ENCODE measurements at places on chromosomes 1 and 21.

DNA sequence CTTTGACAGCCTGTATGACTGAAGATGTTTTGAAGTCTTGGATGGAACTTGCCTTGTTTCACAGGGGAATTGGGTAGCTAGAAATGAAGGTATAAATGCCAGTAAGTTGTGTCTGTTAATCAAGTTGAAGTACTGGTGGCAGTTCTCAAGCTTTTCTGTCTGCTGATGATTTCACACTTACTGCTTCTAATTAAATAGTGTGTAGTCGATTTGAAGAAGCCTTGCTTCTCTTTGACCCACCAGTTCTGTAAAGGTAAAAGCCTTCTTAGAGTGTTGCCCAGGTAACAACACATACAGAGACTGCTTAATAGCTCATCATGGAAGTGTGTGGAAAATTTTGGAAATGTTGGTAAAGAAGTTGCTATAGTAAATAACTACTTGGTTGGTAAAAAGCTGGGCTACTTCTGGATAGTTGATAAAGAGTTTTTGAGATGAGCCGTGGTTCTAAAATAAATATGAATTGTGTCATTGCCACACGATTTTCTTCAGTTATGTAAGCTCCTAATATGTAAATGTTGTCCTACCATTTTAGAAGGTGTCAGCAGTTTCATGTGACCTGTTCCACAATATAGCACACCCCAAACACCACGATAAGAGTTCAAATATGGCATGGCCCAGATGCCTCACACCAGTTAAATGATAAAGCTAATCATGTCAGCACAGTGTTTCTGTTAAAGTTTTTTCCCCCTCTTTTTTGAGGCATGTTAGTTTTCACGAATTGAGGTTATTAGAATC lies 7.4 kb downstream of the RABGAP1L start:
- DNase-seq = no peak

GRCh38 chr21:41660748-41661147 lies 106.1 kb downstream of the RIPK4 start:
- DNase-seq = no peak

DNA sequence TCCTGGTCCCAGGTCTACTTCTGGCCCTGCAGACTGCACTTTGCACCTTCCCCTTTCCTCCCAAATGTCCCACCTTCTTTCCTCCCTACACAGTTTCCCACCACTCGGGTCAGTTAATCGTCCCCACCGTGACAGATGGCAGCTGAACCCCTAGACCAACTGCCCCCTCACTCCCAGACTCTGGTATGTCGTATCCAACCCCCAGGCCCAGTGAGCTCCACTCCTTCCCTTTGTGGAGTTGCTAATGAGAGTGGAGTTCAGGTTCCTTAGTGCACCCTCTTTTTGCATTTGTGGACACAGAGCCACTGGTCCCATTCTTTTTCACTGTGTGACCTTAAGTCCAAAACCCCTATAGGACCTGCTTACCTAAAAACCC lies 1.8 kb downstream of the MAN1C1 start:
- DNase-seq = no peak

- DNase-seq = no peak
These were observed 12.2 kb downstream of the NTNG1 start for GRCh38 chr1:107153014-107153413.

- no peak for DNase-seq
These were observed 41.1 kb downstream of the NGF start for GRCh38 chr1:115296981-115297380.

- DNase-seq = no peak
These were observed at the start of gene CTSS for GRCh38 chr1:150765296-150765976. Gene CTSS (minus strand): TSS chr1:150765778. CDS start chr1:150764763, 1,015 bp downstream.

GRCh38 chr1:212442408-212442807 lies 9.7 kb downstream of the NENF start:
- DNase-seq = no peak

DNA sequence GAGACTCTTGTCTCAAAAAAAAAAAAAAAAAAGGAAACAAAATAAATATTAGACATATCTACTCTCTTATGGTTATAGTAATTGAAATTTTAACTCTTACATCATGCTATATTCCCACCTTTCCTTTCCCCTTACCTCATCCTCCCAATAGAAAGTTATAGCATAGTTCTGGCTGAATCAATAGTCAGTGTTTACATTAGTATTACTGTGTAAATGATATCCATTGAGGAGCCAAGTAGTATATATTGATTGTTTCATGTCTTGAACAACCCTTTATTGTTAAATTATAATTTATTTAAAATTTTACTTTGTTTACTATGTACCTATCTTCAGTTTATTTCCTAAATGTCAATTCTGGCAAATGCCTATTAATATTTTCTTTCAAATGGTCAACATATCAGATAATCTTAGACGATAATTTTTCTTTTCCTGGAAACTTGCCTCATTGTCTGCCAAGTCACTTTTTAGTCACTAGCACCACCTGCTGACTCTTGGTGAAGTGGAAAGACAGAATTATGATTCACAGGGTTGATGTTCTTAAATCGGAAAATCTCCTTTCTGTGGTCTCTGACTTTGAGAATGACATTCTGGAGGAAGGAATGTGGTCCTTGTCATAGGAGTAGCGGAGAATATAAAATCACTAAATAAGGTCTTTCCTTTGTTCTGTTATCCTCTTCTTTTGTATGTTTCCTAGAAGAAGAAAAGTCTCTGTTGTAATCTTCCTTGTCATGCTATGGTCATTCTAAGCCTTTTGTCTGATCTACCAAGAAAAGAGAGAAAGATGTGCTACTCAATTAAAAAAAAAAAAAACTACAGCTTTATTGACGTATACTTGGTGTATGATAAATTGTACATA lies 8.6 kb downstream of the HJV start:
- DNase-seq = peak; percentile 20

DNA sequence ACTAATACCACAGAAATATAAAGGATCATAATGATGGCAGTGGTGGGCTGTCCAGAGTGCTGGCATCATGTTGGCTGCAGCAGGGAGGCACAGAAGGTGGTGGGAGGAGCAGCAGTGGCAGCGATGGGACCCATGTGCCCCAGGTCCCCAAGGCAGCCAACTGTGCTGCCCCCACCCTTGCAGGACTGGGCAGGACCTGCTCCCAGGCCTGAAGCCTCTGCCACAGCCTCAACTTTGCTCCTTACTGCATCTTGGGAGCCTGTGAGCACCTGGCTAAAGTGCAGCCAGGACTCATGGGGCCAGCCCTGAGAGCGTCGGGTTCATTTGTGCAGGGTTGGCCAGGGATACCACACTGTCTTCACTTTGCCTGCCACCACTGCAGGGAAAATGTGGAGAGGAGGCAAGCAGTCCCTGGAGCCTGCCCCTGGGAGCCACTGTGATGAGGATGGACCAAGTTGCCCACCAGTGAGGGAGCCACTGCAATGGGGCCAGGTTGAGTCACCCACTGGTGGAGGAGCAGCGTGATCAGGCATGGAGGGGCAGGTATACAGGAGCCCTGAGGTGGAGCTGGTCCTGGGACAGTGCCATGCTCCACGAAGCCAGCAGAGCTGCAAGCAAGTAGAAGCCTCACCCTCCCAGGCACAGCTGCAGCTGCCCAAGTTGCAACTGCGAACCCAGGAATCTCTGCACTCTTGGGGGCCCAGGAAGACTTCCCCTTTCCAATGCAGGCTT lies 25.3 kb upstream of the DENND1B start:
- no peak for DNase-seq

DNA sequence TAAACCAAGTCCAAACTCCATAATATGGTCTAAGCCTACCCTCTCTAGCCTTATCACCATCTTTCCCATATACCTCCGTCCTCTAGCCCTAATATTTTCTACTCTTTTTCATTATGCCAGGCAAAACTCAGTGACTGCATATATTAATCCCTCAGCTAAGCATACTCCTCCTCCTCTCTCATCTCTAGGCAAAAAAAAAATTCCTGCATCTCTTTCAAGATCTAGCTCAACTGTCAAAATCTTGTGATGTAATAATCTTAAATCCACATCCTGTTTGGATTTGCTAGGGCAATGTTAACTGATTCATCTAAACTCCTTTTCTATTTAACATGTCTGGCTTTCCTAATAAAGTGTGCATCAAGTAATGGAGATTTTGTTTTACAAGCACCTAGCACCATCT lies 20.4 kb downstream of the PRPF38A start:
- no peak for DNase-seq

GRCh38 chr21:27001526-27001925 lies 34.6 kb upstream of the ADAMTS5 start:
- no peak for DNase-seq

DNA sequence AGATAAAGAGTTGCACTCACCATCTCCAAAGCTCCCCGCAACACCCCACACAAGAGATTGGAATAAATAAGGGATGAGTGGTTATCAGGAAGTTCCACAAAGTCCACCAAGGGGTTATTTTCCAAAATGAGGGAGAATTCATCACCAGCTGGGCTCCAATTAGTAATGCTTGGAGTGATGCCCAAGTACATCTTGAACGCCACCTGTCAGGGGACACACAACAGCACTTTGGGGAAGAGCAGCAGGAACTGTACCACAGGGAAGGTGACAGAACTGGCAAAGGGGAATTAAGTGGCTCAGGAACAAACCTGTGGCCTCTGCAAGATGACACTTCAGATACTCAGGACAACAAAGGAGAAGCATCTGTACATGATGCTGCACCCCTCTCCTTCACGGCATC lies 11.5 kb downstream of the TRAPPC3 start:
- DNase-seq = no peak

- no peak for DNase-seq
These were observed 36.0 kb downstream of the PABPC4 start for GRCh38 chr1:39540504-39541031.

DNA sequence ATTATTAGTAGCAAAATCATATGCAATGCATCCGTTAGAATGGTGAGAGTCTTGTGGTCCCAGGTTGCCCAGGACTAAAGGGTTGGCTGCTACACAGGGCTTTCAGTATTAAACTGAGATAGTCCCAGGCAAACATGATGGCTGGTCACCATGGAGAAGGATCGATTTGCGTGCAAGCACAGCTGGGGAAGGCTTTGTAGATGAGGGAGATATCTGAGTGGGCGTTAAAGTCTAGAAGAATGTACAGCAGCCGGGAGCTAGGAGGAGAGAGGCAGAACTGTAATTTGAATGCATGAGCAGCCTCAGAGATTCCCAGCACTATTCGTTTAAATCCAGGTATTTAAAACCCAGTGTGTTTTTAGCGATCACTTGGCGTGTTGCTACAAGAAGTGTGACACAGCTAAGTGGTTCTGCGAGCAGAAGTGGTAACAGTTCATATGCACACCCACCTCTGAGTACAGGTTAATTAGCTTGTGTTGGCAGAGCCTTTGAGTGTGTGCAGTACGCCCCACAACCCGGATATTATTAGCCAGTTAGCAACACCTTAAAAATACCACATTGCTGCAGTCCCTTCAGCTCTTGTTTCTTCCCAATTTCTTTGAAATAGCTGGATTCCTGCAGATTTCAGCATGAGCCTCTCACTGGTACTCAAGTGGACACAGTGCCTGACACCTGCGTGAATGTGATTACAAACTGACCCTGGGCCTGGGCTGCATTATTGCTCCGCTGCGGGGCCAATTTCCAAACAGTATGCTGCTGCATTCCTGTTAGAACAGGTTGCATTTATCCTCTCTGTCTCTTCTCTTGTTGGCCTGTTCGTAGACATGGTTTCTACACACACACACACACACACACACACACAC lies 67.2 kb upstream of the SCAF4 start:
- no peak for DNase-seq

DNA sequence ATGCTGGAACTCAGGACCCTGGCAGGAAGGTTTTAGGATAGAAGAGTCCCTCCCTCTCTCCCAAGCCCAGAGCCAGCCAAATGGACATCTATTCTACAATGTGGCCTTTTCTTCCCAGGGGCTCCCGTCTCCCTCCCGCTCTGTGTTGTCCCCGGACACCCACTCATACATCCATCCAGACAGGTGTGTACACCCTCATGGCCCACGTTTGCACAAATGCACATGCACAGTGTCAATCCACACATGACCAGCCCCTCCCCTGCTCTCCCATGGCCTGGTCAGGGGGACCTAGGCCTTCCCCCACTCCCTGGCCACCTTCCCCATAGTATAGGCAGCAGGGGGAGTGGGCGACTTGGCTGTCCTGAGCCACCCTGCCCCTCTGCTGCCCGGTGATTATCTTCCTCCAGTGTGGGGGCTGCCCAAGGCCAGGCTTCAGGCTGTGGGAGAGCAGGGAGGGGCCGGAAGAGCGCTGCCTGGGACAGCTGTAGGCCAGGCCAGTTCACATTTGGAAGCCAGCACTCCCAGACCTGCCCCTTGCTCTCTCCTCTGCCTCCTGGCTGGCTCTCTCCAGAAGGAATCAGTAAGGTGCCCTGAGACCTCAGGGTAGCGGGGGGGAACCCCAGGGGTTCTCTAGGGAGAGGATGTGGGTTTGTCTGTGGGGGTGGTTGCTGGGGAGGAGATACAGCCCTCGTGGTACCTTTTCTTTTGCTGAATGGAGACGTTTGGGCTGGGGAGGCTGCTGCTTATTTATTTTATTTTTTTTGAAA lies 4.1 kb upstream of the PTPN7 start:
- no peak for DNase-seq

GRCh38 chr1:160560045-160560705 lies 19.1 kb downstream of the CD84 start:
- no peak for DNase-seq

GRCh38 chr1:82995951-82996350 lies 1003.0 kb downstream of the TTLL7 start:
- no peak for DNase-seq

- DNase-seq = no peak
These were observed 5.6 kb downstream of the ARID1A start for GRCh38 chr1:26701266-26701994.

- DNase-seq = no peak
These were observed 25.6 kb downstream of the UCHL5 start for GRCh38 chr1:193033610-193034009.

DNA sequence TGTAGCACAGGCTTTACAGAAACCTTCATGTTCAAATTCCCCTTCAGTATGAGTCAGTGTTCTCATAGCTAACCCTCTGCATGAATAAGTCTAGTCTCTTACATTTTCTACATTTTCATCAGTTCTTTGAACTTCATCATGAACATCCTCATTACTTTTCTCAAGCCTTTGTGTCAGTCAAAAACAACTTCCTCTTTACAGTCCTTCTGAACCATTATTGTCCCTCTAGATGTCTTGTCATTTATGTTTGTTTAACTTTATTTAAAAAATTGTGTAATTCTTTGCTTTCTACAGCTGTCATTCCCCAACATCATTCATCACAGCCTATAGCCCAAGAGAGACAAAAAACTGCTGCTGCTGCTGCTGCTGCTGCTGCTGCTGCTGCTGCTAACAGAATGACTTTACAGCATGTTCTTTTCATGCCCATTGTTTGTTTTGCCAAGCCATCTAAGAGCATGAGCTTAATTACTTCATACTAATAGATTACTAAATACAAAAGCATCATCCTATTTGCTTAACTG lies 133.1 kb downstream of the LRRC40 start:
- DNase-seq = no peak

DNA sequence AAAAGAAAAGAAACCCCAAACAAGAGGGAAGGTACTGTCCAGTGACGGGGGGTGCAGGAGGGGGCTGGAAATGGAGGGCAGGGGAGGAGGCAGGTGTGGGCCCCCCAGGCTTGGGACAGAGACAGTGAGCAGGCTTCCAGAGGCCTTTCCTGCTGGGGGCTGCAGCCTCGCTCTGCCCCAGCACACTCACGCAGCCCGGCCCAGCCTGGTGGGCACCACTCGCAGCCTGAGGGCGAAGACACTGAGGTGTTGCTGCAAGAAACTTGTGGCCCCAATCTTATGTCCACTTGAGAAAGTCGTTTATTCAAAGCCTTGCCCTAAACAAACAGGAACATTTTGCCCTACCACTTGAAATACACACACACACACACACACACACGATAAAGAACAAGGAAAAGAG lies 274.4 kb downstream of the PCP4 start:
- no peak for DNase-seq

- no peak for DNase-seq
These were observed 272.5 kb downstream of the RRAGC start for GRCh38 chr1:38586993-38587646.

Measured in stimulated activated CD8-positive, alpha-beta memory T cell treated with anti-CD3 and anti-CD28 coated beads, Interleukin-4, amount 100 ng/mL, for 1 hour (primary cell).